GM13976 (cell line): ENCODE measurements at places on chromosomes 6 and 20.

GRCh38 chr6:13913226-13914001 is 11.3 kb upstream of the RNF182 start:
- DNase-seq, result no peak

DNA sequence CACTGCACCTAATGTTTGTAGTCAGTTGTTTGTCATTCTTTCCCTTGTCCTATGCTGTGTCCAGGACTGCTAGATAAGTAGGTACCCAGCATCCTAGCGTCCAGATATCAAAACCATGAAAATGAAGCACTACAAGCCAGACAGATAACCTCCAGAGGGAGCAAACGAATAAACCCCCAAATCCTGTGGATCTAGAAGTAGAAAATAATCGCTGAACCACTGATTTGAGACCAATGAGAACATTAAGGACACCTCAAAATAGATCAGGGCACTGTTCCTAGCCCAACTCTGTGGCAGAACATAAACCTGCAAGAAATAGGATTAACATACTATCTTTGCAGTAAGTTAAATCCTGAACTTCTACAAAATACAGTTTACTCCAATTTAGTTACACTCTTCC is 1.1 kb upstream of the KLHL32 start:
- no peak for DNase-seq

DNA sequence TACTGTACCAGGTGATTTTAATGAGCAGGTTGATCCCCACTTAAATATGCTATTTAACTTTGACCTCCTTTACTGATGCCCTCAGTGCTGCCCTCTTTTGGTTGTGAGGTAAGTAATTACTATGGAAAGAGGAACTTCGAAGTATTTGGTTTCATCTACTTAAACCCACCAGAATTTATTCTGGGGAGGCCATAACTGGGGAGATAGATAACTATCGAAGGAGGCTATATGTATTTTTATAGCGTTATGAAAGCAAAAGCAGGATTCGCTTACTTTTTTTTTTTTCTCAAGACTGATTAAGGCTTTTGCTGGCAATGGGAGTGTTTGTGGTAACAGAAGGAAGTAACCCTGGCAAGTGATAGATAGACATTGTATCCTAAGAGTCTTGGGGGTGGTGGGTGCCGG is 168.9 kb upstream of the CENPW start:
- DNase-seq, result peak; percentile 34

DNA sequence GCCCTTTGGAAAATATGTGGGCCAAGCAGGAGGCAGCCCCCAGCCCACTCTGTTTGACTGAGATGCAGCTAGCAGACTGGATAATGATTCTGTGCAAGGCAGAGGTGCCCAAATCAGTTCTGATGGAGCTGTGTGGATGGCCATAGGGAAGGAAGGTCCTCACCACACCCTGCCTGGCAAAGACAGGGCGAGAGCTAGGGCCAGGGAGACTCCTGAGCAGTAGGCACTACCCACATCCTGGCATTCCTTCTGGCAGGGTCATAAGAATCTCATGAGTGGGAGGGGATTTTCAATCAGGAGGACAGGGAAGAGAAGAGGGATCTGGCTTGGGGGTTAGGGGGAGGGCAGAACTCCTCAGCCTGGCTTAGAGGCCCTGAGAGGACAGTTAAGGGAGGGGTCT is 18.6 kb upstream of the TREM2 start:
- DNase-seq, result no peak

- DNase-seq, result peak; percentile 55
Measured at GRCh38 chr6:32785781-32786533, 22.6 kb upstream of the HLA-DQB2 start.

DNA sequence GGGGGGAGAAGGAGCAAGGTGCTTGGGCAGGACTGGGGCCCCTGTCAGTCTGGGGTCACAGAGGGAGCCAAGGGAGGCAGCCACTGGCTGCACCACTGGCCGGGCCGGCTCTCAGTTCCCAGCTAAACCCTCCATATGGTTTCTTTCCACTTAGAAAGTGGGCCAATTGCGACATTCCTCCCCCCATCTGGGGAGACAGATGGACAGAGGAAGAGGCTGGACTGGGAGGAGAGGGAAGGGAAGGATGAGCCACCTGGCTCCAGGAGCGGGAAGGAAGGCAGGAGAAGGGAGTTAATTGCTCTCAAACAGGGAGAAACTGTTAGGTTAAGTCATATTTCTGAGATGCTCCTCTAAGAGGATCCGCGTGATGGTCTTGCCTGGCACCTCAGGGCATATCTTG is 82.2 kb downstream of the GRM4 start:
- no peak for DNase-seq

- no peak for DNase-seq
Measured at GRCh38 chr6:118908441-118908840, 14.5 kb downstream of the ASF1A start.

GRCh38 chr6:79305020-79305419 is 70.5 kb upstream of the HMGN3 start:
- DNase-seq, result no peak

DNA sequence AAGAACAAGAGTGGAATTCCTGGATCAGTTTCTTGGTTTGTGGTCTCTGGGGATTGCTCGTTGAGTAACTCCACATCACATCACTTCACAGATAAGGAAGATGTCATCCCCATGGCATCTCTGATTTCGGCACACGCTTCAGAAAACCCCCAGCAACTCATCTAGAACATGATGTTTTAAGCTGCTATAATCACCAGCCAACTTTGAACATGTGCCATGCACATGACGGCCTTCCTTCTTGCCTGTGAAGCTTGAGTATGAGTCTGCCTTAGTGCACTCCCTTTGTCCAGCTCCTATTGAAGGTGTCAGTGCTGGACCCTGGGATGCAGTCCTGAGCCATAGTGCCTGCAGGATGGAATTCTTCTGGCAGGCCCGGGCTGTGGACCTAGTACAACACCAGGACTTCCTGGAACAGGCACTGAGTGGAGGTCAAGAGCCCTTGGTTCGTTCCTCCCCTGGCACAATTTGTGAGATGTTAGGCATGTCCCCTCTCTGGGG is 231.5 kb upstream of the SUPT3H start:
- DNase-seq, result no peak

DNA sequence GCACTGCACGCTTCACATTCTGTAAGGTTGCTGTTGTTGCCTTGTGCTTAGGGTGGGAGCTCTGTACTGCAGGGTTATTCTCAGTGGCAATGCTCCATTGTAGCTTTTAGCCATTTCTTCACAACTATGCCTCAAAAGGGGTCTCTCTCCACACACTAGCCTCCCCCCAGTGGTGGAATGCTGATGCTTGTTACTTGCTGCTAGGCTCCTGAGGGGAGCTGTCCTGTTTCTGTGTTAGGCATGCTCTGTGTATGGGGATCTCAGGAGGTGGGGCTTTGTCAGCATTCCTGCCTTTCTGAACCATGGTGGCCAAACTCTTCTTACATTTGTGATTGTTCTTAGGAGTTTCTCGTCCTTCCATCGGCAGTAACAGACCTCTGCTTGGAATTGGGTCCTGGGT is 18.8 kb downstream of the TMEM170B start:
- no peak for DNase-seq

DNA sequence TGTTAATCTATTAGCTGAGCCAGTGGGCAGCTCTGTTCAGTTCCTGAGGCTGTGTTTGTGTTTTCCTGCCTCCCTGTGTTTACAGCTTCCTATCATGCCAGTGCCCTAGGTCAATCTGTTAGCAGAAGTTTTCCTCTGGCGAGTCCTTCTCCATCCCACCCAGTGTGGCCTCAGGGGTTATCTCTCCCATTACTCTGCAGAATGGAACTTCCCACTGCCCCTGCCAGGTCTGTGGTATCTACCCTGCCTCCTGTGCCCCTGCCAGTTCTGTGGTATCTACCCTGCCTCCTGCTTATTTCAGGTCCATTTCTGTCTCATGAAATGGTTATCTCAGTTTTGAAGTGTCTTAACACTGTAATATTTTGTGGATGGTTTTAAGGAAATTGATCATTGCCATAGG is 63.1 kb downstream of the SLX4IP start:
- no peak for DNase-seq

DNA sequence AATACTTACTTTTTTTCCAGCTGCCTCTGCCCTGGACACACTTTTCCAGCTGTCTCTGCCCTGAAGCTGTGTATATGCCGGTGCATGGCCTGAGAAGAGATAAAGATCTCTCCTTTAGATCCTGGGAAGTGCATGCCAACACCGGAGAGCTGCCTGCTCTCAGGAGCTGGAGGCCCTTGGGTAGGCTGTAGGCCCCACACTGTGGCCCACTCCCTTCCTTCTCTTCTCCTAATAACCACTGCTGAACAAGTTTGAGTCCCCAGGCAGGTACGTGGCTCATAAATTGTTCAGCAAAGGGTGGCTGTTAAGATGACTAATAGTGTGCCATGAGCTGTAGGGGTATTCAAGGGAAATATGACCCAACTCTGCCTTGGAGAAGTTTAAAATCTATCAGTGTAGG is 102.5 kb downstream of the CD24 start:
- no peak for DNase-seq

DNA sequence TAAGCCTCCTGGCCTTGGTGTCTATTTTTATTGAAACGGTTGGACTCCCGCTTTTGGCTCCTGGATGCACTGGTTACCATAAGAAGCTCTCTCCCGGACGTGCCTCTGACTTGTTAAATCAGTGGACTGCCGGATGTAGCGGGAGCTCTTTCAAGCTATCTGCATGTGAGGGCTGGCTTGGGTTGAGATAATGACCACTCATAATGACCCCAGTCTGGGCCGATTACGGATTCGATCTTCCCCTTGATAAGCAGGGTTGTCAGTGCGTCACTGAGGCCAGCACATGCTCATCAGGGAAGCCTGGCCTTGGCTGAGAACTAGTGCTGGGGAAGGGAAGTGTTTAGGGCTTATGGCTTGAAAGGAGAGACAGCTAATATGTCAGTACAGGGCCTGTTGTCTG is 528.1 kb downstream of the CDH26 start:
- DNase-seq, result no peak

DNA sequence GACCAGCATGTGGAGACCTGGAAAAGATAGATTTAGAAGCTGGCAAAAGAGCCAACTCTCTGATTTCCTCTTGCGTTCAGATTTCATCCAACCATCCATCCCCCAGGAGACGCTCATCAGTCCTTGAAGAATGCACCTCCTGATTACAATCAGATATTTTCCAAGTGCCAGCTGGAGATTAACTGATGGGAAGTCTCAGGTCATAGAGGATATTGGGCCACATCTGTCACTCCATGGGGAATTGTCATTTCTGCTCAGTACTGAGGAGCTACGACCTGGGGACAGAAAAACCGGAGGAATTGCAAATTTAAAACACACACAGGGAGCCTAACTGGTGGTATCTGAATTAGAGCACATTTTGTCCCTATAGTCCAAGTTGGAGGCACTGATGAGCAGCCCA is 496.2 kb upstream of the SULF2 start:
- no peak for DNase-seq

- peak; percentile 51 for DNase-seq
Measured at GRCh38 chr20:43955062-43955749, 40.6 kb downstream of the TOX2 start.

DNA sequence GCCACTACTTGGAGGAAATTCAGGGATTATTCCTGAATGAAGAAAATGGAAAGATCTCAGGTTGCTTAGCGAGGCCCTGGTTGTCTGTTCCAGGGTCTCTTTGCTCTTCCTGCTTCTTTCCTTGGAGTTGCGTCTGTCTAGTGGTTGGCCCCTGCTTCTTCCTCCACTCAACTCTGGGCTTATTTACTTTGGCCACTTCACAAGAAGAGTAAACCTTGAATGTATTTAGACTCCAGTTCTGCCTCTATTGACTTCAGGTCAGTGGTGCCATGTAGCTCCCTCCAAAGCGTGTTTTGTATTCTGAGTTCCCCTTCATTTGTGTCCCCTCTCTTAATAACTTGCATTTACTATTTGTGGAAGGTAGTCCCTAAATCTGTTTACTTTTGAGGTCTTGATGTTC is 456.5 kb downstream of the UTRN start:
- no peak for DNase-seq

GRCh38 chr6:4291453-4292403 is 156.4 kb upstream of the ECI2 start:
- DNase-seq, result no peak

- peak; percentile 39 for DNase-seq
Measured at GRCh38 chr6:14542670-14543366, 425.2 kb downstream of the CD83 start.

GRCh38 chr20:37342231-37343177 is 3.4 kb upstream of the SRC start:
- DNase-seq, result no peak

DNA sequence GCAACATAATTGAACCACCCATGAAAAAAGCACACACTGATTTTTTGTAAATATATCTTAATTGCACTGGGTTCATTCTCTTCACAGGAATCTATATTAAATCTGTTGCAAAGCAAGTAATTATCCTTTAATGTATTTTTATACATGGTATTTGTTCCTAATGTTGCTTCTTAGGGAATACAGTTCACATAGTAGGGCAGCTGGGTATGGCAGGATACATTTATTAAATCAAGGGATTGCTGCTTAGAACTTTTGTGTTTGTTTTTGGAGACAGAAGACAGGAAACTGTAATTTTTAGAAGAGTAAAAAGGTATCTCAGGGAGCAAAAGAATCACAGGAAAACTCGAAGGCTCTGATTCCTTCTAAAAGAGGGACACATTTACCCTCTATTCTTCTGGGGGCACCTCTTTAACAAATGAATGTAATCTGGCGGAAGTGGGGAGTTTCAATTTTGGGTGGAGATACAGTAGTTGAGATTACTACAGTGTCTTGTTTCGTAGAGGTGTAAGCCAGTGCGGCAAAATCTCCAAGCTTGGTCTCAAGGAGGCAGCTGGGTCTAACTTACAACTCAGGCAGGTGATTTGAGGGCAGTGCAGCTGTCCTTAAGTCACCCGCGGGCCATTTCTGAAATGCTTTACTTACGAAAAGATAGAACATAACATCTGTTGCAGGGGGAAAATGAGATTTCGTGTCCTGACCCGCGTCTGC is 812 bp upstream of the SMIM13 start:
- peak; percentile 75 for DNase-seq

DNA sequence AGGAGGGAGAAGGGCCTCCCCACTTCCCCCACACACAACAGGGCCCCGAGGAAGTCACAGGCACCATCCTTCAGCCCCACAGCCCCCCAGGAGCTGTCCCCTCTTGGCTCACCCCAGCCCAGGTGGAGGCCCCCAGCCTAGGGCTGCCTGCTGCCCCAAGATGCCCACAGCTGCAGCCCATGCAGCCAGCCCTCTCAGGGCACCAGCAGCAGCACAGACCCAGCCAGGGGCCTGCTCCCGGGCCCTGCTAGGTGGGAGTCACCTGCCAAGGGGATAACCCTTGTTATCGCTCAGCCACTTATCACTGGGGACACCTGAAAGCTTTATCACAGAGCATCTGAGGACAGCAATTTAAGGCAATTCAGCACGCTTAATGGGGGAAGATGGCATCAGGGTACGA is 55.0 kb downstream of the GRM4 start:
- no peak for DNase-seq

GRCh38 chr20:63176427-63177133 is 39.4 kb downstream of the YTHDF1 start:
- DNase-seq, result no peak

DNA sequence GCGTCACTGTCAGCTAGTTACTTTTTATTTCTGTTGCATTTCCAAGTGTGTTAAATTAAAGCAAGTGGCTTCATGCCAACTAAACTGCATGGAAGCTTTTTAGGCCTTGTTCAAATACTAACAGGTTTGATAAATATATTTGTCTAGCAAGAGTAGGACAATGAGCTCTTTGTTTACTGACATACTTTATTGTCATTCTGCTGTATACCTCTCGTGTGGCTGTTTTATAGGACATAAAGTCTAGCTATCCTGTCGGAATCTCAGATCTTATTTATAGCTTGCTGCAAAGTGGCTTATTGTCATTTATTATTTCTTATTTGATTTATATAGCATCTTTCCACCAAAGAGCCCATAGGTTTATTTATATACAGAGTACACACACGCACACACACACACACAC is 711.1 kb downstream of the KIF16B start:
- no peak for DNase-seq

GRCh38 chr6:42279966-42280629 is 62.4 kb upstream of the MRPS10 start:
- no peak for DNase-seq
